ENCODE measurements at places on chromosomes 5 and 9.

DNA sequence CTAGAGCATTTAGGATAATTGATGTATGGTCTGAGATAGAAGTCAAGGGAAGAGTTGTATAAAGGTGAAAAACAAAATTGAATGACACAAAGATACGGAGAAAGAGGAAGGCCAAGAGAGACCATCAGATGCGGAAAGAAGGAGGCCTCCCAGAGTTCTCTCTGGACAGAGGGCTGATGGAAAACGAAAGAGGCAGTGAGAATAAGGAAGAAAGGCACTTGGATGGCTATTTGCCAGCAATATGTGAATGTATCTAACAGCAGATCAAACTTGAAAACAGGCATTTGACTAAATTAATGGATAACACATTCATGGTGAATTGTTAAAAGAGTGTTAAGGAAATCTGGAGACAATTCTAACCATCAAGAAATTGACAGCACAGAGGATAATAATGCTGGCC lies 2.4 kb upstream of the DOCK8 start:
- DNase-seq: peak; percentile 49

DNA sequence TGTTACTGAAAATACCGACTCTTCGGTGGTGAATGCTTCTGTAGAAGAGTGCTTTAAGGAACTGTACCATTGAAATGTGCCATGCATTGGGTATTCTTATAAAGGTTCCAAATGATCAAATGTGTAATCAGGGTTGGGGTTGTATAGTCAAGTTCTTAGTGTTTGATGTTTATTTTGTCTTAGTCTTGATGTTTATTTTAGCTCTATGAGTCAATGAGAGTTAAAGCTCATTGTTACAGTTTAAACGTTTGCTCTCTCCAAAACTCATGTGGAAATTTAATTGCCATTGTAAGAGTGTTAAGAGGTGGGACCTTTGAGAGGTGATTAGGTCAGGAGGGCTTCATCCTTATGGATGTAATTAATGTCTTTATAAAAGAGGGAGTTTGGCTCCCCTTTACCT lies 153.0 kb downstream of the FER start:
- DNase-seq: no peak

DNA sequence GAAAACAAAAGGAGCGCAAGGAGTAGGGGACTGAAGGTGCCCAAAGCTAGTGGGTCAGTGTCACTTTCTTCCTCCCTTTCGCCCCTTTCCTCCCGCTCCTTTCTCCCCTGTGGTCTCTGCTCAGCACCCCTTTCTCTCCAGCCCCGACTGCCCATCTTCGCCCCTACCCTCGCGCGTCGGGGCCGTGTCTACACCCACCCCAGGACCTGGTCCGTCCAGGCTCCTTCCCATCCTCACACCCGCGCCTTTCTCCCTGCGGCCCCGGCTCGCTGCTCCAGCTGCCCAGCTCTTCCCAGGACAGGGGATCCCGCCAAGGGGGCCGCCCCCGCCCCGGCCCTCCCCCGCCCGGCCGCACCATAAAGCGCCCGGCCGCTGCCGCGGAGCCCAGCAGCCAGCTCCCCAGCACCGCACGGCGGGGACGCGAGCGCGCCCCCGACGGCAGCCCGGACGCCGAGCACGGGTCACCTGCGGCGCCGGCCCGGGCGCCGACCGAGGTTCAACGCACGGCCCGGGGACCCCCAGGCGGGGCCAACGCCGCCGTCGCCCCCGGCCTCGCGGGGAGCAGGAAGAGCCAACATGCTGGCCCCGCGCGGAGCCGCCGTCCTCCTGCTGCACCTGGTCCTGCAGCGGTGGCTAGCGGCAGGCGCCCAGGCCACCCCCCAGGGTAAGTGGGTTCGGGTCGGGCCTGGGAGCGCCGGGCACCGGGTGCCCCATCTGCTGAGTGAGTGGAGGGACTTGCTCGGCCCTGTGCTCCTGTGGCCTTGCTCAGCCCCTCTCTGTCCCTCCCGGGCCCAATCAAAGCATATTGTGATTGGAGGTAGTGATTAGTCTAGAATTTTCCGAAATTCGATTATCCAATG lies at the start of gene THBS4:
Gene THBS4 (plus strand): TSS at position 387 of the 860 bp plus-strand sequence. CDS start 190 bp downstream, at position 577.
- no peak for DNase-seq

- DNase-seq: peak; percentile 34
These were observed 20.5 kb upstream of the CCL28 start for GRCh38 chr5:43432486-43433375.

DNA sequence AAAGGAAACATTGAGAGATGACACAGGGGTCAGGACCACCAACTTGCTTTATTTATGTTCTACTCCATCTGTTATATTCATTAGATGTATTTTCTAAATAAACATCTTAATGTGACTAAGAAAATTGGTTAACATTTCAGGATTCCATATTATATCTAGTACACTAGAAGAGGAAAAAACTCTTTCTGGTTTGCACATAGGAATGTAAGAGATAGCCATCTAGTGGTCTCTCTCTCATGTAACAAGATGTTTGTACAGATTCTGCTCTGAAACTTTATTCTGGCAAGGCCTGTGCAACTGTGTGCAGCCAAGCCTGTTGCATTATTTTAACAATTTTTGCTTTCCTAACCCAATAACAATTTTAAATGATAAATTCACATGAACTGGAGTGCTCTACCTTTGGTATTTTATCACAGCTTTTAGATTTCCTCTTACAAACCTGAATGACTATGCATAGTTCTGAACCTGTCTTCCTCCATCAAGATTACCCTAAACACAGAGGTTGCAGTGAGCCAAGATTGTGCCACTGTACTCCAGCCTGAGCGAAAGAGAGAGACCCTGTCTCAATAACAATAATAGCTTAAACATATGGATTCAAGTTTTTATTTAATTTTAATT lies 148.2 kb downstream of the GIN1 start:
- peak; percentile 56 for DNase-seq

GRCh38 chr5:6716629-6717149 lies 3.5 kb downstream of the TENT4A start:
- DNase-seq: no peak

DNA sequence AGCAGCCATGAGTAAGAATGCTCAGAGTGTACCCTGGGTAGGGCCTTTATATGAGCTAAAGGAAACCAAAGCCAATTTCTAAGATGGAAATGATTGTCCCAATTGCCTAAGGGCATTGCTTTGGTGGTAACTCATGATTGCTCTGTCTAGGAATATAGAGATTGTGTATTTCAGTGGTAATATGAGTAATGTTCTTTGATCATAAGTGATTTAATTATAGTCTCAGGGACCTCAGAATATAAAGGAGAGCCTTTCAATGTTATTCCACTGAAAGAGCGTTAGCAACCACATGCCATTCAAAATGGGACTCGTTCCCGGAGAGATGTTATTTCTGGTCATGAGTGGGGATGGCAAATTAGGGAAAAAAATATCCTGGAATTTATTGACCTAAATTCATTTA lies 340.5 kb downstream of the ARHGEF28 start:
- no peak for DNase-seq

DNA sequence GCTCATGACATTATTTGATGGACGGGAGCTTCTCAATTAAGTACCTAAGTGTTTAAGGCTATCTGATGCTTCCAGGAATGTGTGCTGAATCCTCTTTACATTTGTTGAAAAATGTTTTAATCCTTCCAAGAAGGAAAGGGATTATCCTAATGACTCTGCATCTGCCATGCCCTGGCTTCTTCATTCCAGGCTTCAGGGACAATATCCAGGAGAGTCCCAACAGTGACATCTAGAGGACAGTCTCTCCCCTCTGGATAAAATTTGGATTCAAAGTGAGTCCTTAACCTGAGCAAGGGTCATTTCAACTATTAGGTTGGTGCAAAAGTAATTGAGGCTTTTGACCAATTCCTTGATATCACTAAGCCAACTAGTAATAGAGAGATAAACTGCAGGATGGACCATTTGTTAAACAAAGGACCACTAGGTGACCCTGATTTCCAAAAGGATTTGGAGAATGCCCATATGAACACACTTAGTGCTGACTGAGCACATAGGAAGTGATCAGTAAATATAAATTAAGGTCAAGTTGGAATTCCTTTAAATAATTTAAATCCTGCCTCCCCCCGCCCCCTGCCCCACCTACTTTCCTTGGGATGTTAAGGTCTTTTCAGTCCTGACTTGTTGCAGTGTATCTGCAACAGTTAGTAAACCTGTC lies 19.1 kb downstream of the TNFSF8 start:
- DNase-seq: peak; percentile 64

DNA sequence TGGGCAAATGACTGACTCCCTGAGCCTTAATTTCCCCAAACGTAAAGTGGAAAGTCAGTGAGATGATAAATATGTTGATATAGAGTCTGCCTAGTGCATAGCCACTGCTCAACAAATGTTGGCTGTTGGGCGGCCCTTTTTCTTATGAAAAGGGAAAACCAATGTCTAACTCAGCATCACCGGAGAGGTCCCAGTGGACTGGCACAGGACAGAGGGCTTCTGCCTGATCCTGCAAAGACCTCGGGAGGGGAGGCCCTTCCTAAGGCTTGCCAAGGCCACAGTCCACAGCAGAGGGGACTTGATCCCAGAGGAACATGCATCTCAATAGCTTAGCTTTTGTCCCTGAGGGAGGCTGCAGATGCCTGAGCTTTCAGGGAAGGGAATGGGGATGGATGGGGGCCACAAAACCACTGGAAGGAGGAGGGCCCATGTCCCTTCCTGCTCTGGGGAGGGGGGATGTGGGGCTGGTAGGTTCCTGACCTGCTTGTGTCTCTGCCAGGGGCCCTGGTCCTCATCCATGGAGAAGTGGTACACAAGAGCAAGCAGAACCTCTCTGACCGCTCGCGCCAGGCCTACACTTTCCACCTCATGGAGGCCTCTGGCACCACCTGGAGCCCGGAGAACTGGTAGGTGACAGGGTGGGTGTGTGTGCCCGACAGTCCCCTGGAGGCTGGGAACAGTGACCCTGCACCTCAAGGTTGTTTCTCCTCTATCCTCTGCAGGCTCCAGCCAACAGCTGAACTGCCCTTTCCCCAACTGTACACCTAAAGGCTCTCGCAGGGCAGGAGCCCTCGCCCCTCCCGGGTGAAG lies 6.3 kb downstream of the DOLK start:
- no peak for DNase-seq

DNA sequence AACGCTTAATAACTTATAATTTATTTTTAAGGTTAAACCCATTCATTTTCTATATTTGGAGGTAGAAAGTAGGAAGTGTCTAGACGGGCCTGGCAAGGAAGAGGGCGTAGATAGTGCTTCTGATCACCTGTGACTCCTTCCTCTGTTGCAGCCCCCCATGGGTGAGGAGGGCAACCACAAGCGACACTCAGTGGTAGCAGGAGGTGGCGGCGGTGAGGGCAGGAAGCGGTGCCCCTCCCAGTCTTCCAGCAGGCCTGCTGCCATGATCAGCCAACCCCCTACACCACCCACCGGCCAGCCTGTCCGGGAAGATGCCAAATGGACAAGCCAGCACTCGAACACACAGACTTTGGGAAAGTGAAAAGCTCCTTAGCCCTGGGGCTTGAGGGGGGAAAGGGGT lies 36.7 kb downstream of the FAXDC2 start:
- DNase-seq: no peak

- no peak for DNase-seq
These were observed 211.8 kb upstream of the RASEF start for GRCh38 chr9:83274787-83275186.

- no peak for DNase-seq
These were observed 51.3 kb downstream of the NKD2 start for GRCh38 chr5:1059884-1060263.

- no peak for DNase-seq
These were observed 258.4 kb upstream of the DAPK1 start for GRCh38 chr9:87239312-87239711.

- DNase-seq: no peak
These were observed 63.6 kb upstream of the SLC28A3 start for GRCh38 chr9:84404095-84404686.

Measured in Ammon's horn (tissue), 1 donor.